Activated CD4-positive, alpha-beta T cell treated with anti-CD3 and anti-CD28 coated beads, Interleukin-2, Interleukin-6, amounts not matched to agents 100 ng/mL and 50 ng/mL, durations not matched to agents 16 hours and 8 hours (primary cell): ENCODE measurements at places on chromosomes 6 and 20.
A peak's percentile ranks its signal among the peaks of the same experiment; 100 is the strongest.

DNA sequence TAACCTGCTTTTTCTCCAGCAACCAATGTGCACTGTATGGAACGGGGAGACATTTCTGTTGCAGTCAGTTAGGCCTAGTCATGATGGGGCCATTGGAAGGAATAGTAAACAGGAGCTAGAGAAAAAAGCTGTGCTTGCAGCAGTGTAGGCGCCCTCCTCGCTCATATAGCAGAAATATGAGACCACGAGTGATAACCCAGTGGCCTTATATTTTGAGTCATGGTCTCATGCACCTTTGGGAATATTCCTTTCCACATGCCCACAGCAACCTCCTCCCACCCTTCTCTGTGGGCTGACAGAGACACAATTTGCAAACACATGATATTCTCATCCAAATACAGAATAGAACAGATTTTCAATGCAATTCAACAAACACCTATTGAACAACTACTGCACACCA, 248.9 kb upstream of the CITED2 start:
- DNase-seq, result no peak

- no peak for DNase-seq
Observed at GRCh38 chr6:14787677-14788076, 458.2 kb upstream of the JARID2 start.

DNA sequence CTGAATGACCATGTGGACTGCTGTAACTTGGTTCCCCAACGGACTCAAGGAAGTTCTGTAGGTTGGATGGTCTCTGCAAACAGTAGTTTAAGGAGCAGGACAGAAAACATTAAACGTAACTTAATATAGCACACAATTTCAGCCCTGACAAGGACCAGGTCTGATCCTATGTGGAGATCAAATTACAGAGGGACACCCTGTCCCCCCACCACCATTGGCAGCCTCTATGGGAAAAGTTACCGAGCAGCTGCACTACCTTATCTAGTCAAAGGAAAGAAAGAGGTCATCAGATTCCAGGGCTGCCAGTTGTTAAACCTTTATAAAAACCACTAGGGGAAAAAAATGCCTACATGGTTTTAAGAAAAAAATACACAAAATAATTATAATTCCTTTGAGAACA, 191.5 kb upstream of the RSPO3 start:
- no peak for DNase-seq

GRCh38 chr20:22807045-22807444, 222.7 kb upstream of the FOXA2 start:
- DNase-seq, result no peak

- no peak for DNase-seq
Observed at GRCh38 chr6:45493761-45494160, 116.0 kb upstream of the SUPT3H start.

DNA sequence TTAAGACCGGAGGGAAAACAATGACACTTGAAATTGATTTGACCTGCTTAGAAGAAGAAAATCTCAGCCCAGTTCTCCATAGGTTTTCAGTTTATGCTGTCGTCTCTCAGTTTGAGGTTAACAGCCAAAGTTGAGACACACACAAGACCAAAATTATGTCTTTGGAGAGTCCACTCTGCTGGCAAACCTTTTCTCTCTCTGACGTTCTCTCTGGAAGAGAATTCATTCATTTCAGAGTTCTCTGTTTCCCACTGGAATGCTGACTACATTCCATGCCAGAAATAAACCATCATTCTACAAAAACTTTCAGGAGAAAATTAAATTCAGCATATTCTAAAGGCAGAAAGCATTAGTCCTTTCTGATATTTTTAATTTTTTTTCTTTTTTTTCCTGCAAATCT, 155.2 kb downstream of the TFAP2A start:
- DNase-seq, result no peak

DNA sequence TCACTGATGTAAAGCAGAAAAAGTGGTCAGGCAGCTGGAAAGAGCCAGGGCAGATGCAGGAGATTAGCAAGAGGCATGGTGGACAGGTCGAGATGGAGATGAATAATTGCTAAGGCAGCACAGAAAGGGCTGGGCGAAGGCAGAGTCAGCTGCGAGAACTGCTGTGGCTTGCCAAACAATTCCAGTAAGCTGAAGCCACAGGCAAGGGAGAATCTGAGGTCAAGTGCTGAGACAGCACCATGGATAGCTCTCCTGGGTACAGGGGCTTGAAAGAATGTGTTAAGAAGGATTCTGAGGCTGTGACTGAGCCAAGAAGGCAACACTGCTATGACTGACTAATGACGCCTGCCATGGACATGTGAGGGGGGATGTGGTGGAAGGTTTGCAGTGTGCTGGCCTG, 220.8 kb upstream of the FOXA2 start:
- DNase-seq, result no peak

GRCh38 chr6:135939208-135939591, 87.7 kb downstream of the PDE7B start:
- DNase-seq, result no peak

DNA sequence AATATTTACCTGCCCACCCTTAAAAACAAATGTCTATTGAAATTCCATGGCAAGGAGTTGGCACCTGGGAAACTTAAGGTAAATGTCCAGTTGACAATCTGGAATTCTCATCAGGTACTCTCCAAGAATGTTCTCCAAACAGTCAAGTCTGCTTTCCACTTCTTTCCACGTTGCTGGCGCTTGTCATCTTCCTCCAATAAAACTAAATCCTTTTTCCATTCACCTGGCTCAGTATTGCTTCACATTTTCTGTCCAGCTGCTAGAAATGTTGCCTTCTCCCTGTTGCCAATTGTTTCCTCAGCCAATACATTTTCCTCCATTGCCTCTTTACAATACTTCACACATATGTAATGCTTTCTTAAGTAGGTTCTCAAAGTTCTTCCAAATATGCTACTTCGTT, 1288.1 kb upstream of the MAP3K7 start:
- DNase-seq, result no peak

- no peak for DNase-seq
Observed at GRCh38 chr20:12156252-12156651, 238.6 kb downstream of the BTBD3 start.

DNA sequence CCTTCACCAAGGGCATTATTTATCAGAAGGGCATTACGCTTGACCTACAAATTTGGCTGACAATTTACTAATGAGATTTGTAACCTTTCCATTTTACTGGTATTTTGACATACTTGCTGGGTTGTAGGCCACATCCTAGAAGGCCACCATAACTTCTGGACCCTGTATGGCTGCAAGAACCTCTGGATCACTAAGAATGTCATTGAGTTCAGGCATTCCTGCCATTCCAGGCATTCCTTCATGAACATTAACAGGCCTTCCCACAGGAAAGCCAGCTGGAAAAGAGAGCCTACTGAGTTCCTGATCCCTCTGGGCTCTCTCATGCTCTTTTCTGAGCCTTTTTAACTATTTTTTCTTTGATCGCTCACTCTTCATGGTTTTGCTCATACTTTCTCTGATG, 28.4 kb upstream of the SLC35A1 start:
- DNase-seq, result no peak

GRCh38 chr20:43937591-43937990, 22.9 kb downstream of the TOX2 start:
- DNase-seq, result no peak

- DNase-seq, result peak; percentile 31
Observed at GRCh38 chr20:49712996-49713752, 504 bp downstream of the B4GALT5 start.

DNA sequence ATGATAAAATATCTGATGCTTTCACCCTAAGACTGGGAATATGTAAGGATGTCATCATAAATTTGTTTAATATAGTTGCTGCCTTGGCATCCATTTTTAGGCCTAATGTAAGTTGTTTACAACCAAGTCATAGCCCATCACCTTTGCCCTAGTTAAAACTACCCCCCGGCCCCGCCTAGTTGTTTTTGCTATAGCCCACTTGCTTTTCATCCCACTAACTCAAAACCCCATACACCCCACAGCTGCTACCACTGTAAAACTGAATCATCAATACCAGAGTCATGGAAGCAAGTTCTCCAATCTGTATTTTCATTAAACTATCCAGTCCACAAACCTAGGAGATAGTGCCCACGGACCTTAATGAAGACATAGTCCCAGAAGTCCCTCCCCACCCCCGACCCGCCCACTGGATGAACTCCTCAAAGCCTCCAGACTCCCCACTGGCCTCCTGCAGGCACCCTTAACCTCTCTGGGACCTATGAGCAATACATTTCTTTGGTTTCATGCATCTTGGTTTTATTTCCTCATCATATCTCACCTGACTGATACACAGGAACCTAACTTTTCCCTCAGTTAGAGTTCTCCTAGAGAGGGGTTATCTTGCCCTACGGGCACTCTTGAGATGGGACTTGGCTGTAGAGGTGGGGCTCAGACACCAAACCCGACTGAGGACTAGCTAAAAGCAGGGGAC, 12.5 kb upstream of the ZDHHC14 start:
- no peak for DNase-seq

GRCh38 chr6:141734071-141734840, 398.5 kb upstream of the GJE1 start:
- no peak for DNase-seq

DNA sequence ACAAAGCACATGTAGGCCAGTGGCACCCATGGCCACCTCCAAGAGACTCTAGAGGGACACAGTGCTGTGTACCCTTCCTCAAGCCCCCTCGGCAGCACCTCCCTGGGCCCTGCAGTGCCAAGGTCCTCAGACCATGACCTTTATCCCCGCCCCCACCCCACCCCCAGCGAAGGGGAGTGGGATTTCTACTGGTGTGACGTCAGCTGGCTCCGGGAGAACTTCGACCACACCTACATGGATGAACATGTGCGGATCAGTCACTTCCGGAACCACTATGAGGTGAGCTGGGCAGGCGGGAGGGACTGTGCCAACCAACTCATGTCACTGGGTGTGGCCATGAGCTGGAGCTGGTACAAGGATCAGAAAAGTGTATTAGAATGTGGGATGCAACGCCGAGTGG, 38.0 kb downstream of the TTLL9 start:
- no peak for DNase-seq

DNA sequence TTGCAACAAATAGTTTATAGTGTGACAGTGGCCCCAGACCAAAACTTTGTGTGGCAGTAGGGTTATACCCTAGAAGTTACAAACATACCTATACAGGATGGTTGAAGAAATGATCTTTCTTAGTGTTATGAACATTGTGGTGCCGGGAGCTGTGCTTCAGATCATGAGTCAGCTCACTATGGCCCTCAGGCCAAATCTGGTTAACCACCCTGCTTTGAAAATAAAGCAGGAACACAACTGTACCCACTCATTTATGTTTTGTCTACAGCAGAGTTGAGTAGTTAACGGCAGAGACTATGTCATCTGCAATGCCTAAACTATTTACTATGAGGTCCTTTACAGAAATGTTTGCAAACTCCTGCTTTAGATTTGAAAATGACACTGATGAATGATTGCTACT, 24.3 kb downstream of the AKAP7 start:
- no peak for DNase-seq
